Fibroblast of skin of scalp (primary cell): ENCODE measurements at places on chromosomes 7 and 10.

DNA sequence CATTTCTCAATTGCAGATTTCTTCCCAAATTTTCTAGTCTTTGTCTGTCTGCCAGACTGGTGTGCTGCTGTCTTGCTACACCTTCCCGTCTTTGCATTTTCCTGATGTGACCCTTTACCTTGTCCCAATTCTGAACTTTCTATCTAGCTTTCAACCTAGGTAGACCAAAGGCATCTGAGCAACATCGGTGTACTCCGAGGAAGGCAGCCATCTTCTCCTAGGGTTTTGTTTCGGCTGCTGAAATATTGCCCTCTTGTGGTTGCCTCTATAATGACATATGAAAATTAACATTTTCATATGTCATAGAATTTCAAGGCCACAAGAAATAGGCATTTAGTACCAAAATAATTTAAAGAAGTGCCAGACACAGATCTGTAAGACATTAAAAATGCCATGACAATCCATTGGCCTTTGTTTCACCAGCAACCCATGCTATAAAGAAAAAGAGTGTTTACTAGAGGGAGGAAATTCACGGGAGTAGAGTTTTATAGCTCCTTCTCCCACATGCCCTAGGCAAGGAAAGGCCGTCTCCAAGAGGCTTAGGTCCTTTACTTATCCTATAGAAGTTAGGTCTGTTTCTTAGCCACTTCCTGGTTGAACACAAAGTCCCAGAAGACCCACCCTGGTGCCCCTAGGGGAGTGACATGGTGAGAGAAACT is 23.4 kb downstream of the OR9A2 start:
- DNase-seq, result peak; percentile 37

GRCh38 chr7:135277161-135277560 is 43.5 kb downstream of the STRA8 start:
- no peak for DNase-seq

GRCh38 chr10:89836840-89837164 is 135.4 kb downstream of the KIF20B start:
- no peak for DNase-seq

DNA sequence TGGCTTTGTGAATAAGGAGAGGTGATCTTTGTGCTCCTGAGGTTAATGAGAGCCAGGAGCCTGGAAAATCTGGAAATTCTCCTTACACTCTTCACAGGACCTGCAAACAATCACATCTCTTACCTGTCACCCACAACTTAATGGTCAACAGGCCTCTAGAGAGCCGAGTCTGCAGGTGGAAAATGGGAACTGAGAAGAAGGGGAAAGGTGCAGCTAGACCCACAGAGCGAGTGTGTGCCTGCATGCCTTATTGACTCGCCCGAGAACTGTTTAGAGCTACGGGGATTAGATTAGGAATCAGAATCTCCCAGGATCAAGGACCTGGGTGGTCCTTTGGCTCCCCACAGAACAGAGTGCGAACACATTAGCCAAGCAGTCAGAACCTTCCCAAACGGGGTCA is 329.6 kb downstream of the PTEN start:
- DNase-seq, result no peak

- DNase-seq, result no peak
Observed at GRCh38 chr7:156929789-156930539, 19.5 kb upstream of the NOM1 start.
